ENCODE measurements at places on chromosomes 2 and 18.
A peak's percentile ranks its signal among the peaks of the same experiment; 100 is the strongest.

DNA sequence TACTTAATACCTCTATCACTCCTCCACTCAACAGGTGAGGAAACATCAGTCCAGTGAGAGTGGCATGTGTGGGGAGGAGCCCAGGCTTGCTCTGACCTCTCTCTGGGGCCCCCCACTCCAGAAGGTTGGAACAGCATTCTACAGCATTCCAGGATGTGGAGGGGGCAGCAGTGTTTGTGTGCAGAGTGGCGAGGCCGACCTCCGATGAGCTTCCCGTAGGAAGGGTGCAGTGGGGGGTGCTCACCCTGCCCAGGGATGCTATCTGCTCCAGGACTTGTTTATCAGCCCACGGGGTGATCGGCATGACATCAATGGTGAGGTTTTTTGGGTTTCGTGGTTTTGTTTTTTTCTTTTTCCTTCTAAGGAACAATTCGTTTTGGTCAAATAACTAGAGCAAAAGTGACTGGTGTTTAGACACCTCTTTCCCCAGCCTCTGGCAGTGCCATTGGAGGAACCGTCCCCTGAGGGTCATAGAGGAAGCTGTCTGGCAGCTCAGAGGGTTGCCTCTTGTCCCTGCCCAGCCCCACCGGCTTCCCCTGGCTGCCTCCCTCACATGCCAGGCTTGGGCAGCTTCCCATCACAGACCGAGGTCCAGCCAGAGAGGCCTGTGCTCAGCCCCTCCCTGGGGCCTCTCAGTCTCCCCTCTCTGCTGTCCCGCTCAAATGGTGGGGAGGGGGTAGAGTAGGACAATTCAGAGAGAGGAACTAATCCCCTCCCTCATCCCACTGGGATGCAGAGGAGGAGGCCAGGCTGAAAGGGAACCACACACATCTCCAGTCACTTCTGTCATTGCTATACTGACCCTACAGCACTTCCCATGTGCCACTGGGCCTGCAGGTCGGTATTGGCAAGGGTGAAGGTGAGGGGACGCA is 96.5 kb downstream of the ZFP36L2 start:
- peak; percentile 71 for DNase-seq

- DNase-seq, result peak; percentile 32
Observed at GRCh38 chr2:33110461-33110860, 163.7 kb downstream of the LTBP1 start.

- DNase-seq, result no peak
Observed at GRCh38 chr2:147482111-147482895, 362.5 kb upstream of the ACVR2A start.

- no peak for DNase-seq
Observed at GRCh38 chr2:3545788-3546478, 12.2 kb downstream of the RNASEH1 start.

GRCh38 chr18:58788971-58789875 is 75.5 kb upstream of the ZNF532 start:
- peak; percentile 70 for DNase-seq

- no peak for DNase-seq
Observed at GRCh38 chr18:68429841-68430240, 285.1 kb downstream of the TMX3 start.

Measured in RPMI7951 (cell line).